ENCODE measurements at places on chromosomes 3 and 15. TPM values are rescaled to one million over a fixed set of nuclear protein-coding genes. Genes with fewer than 3 reads are reported as not detected.

NUDT16 gene
- total RNA-seq = 14.3 TPM

BOC gene
- 5.0 TPM for total RNA-seq

UPK1B gene
- total RNA-seq = 0.40 TPM

ARF4 gene
- total RNA-seq = 312 TPM

SGO1 gene
- total RNA-seq = 4.6 TPM

OXTR gene
- 0.79 TPM for total RNA-seq

SERPINI2 gene
- total RNA-seq = not detected

GLDN gene
- total RNA-seq = 6.5 TPM

EPHB3 gene
- total RNA-seq = 2.7 TPM

CAMK2N2 gene
- 0.50 TPM for total RNA-seq

HES1 gene
- total RNA-seq = 7.0 TPM

ATP2B2 gene
- 0.13 TPM for total RNA-seq

FBXL2 gene
- total RNA-seq = 12.9 TPM

RBP2 gene
- total RNA-seq = not detected

SNX22 gene
- total RNA-seq = 0.13 TPM

NECTIN3 gene
- 50.3 TPM for total RNA-seq

THOC7 gene
- total RNA-seq = 66.5 TPM

HESX1 gene
- 0.56 TPM for total RNA-seq

CADPS gene
- total RNA-seq = 0.40 TPM

ARL13B gene
- 9.1 TPM for total RNA-seq

SLCO2A1 gene
- not detected for total RNA-seq

SEMA5B gene
- 3.6 TPM for total RNA-seq

ADPRH gene
- total RNA-seq = 3.6 TPM

RPL39L gene
- 33.4 TPM for total RNA-seq

XCR1 gene
- total RNA-seq = not detected

IL12A gene
- 0.19 TPM for total RNA-seq

MGLL gene
- 18.4 TPM for total RNA-seq

CSPG5 gene
- 0.25 TPM for total RNA-seq

POTEB3 gene
- total RNA-seq = not detected

SRGAP3 gene
- total RNA-seq = 5.2 TPM

FAM3D gene
- 0.19 TPM for total RNA-seq

LRRC31 gene
- not detected for total RNA-seq

PDZRN3 gene
- total RNA-seq = 59.6 TPM

LDHAL6B gene
- total RNA-seq = not detected

ESYT3 gene
- total RNA-seq = 0.26 TPM

GCSAM gene
- total RNA-seq = not detected

IL1RAP gene
- total RNA-seq = 19.0 TPM

ROBO2 gene
- 3.2 TPM for total RNA-seq

ITPKA gene
- 1.7 TPM for total RNA-seq

CACNA2D3 gene
- 0.79 TPM for total RNA-seq

SLC12A6 gene
- total RNA-seq = 61.4 TPM

C15orf62 gene
- total RNA-seq = under 0.01 TPM

UBA3 gene
- total RNA-seq = 68.7 TPM

VIPR1 gene
- total RNA-seq = 1.4 TPM

LRRK1 gene
- 8.5 TPM for total RNA-seq

LTK gene
- total RNA-seq = 0.12 TPM

SLC28A1 gene
- not detected for total RNA-seq

DPPA2 gene
- total RNA-seq = not detected

TLR9 gene
- under 0.01 TPM for total RNA-seq

U2SURP gene
- 37.5 TPM for total RNA-seq

Data from aortic smooth muscle cell (primary cell).